NCI-H1048 (cell line): ENCODE measurements at places on chromosomes 6 and 20.

DNA sequence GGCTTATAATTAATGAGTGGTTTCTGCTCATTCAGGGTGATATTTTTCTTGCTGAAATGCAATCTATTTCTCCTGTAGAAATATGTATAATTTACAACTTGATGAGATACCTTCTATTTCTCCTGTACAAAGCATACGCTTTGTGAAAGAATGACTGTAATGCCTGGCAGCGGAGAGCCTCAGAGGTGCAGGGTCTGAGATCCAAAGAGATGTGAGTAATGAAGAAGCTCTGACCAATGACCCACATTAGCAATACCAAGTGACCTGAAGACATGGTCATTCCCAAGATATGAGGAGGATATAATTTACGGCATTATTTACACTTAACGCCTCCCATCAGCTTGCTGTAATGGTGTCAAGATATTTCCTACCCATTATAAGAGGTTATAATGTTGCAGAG lies 98.4 kb upstream of the RAB32 start:
- no peak for DNase-seq

DNA sequence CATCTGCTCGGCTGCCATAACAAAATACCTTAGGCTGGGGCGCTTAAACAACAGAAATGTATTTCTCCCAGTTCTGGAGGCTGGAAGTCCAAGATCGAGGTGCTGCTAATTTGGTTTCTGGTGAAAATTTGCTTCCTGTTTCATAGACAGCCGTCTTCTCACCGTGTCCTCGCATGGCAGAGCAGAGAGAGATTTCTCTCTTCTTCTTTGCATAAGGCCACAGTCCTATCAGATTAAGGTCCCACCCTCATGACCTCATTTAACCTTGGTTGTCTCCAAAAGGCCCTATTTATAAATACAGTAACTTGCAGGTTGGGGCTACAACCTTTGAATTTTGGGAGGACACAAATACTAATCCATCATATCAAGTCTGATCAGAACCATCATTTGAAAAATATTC lies 544.3 kb downstream of the KIF16B start:
- DNase-seq, result no peak

DNA sequence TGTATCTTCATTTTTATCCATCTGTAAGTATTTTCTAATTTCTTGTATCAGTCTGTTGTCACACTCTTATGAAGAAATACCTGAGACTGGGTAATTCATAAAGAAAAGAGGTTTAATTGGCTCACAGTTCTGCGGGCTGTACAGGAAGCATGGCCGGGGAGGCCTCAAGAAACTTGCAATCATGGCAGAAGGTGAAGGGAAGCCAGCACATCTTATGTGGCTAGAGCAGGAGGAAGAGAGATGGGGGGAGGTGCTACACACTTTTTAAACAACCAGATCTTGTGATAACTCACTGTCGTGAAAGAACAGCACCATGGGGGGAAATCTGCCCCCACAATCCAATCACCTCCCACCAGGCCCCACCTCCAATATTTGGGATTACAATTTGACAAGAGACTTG lies 10.9 kb upstream of the BCKDHB start:
- DNase-seq, result no peak

DNA sequence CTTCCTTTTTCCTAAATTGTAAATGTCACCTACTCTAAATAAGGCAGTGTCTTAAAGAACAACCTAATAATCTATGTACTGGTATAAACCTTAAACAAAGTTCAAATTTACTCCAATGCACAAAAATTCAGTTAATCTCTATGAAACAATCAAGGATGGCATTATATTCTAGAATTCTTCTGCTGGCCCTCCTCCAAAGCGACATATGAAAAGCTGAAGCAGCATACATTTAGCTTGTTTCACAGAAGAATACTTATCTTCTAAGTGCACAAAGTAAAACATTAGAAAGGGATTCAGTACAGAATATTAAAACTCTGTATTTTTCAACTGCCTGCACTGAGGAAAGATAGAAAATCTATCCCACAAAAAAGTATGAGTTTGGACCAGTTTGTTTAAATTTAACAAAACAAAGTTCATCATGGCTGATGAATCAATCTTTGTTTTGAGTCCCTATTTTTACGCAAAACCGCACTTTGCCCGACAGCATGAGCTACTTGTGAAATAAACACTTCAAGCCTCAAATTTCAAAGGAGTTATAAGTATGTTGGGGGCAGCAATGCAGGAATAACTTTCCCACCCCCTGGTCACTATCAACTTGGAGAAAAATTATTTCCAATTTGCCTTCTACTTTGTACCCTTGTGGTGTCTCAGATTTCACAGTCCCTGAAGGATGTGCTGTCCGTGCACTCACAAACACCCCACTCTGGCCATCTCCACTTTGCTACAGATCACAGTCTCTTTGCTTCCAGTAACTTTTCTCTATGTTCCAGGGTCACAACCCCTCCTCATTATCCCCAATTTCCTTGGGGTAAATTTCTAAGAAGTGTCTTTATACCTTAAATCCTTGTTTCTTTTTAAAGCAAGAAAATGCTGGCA lies 238.2 kb downstream of the PRKN start:
- no peak for DNase-seq

- no peak for DNase-seq
Measured at GRCh38 chr20:54139188-54139587, 34.6 kb downstream of the CYP24A1 start.

DNA sequence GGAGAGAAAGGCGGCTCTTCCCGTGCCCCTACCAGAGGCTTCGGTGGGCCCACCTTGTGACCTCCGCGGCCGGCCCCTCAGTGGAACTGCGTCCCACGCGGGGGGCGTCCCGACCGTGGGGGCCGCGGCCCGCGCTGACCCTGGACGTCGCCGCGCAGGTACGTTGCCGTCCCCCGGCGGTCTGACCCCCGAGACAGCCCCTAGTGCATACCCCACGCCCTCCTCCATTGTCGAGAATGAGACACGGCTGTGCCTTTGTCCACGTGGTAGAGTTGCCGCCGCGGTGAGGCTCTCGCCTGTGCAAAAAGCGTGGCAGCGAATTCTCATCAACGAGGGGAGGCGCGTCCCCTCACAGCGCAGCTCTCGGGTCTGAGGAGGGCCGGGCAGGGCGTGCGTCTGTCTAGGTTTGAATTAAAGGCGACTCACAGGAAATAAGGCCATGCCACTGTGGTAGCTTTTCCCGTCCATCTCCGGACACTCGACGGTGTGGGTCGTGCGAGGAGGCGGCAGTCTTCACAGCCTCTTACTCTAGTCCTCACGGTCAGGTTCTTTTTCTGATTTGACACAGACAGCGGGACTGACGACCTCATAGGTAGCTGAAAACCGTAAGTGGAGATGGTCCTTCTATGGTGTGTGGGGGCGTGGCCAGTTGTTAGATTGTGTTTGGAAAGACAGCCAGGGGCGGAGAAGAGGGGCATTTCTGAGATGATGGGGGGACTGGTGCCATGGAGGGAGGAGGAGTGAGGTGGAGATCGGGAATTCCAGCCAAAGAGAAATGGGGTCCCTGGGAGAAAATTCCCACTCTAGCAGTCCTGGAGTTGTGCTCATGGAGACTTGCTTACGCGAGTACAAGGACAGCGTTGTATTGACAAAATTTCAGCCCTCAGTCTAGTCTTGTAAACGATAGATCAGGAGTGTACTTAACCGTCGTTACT lies 580 bp downstream of the NXT1 start:
- no peak for DNase-seq
